ENCODE measurements at places on chromosomes 4 and X. TPM values are rescaled to one million over a fixed set of nuclear protein-coding genes. Genes with fewer than 3 reads are reported as not detected.

The PDCL2 gene
- polyA plus RNA-seq = not detected

The TMEM154 gene
- polyA plus RNA-seq = 0.09 TPM

The SYN1 gene
- polyA plus RNA-seq = 0.88 TPM

The ATRX gene
- 6.0 TPM for polyA plus RNA-seq

The PROM1 gene
- polyA plus RNA-seq = 28.8 TPM

The FGD1 gene
- 2.7 TPM for polyA plus RNA-seq
